ENCODE measurements at places on chromosomes 7 and 10.

DNA sequence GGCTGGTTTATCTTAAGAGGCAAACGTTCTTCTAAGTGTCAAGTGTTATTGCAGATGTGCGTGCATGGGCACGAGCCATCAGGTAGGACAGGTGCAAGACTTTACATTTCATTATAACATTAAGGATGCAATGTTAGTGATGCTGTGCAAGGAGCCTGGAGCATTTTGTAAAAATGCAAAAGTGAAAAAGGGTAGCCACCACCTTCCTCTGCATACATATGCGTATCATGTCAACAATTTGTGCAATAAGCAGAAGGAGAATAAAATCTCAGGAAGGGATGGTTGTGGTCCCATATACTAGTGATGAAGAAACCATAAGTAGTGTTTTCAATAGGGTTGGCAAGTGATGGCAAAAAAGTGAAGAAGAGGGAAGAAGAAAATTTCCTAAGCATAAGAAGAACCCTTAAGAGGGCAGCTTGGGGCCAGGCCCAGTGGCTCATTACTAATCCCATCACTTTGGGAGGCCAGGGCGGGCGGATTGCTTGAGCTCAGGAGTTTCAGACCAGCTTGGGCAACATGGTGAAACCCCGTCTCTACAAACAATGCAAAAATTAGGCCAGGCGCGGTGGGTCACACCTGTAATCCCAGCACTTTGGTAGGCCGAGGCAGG, 7.5 kb downstream of the PIK3AP1 start:
- DNase-seq, result no peak

DNA sequence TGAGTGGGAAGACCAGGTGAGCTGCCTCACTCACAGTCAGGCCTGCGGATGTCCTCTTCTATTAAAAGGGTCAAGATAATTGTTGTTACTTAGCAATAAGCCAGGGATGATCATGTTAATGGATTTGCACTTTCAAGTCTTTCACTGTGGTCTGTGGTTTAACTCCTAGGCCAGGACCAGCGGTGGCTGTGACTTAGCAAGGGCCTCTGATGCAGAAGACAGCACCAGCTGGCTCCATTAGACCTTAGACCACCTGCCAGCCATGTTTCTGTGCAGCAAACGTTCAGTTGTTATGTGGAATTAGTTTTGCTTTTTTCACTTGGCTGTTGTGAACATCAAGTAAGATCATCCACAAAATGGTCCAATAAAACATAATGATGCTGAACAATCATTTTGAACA, 537.3 kb downstream of the TNS3 start:
- DNase-seq, result no peak

- no peak for DNase-seq
Observed at GRCh38 chr7:68697796-68698280, 900.4 kb upstream of the AUTS2 start.

- no peak for DNase-seq
Observed at GRCh38 chr10:125025341-125025740, 83.4 kb downstream of the ZRANB1 start.

DNA sequence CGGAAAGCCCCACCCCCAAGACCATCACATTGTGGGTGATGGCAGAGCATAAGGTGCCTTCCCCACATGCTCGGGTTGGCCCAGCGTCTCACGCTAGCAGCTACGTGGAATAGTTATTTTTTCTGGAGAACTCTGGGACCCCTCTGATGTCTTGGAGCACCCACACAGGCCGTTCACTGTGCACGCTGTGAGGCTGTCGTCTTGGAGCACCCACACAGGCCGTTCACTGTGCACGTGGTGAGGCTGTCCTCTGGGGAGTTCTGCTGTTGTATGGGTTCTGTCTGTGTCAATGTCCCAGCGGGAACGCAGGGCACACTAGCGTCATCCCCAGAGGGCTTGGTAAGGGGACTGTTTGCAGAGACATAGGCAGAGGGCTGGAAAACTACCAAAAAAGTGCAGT, 38.8 kb upstream of the FAM20C start:
- DNase-seq, result no peak

- DNase-seq, result no peak
Observed at GRCh38 chr10:13684252-13684791, 97.6 kb downstream of the PRPF18 start.

GRCh38 chr7:81944058-81944457, 174.2 kb upstream of the HGF start:
- no peak for DNase-seq

GRCh38 chr10:76082956-76083355, 651.5 kb downstream of the LRMDA start:
- no peak for DNase-seq

DNA sequence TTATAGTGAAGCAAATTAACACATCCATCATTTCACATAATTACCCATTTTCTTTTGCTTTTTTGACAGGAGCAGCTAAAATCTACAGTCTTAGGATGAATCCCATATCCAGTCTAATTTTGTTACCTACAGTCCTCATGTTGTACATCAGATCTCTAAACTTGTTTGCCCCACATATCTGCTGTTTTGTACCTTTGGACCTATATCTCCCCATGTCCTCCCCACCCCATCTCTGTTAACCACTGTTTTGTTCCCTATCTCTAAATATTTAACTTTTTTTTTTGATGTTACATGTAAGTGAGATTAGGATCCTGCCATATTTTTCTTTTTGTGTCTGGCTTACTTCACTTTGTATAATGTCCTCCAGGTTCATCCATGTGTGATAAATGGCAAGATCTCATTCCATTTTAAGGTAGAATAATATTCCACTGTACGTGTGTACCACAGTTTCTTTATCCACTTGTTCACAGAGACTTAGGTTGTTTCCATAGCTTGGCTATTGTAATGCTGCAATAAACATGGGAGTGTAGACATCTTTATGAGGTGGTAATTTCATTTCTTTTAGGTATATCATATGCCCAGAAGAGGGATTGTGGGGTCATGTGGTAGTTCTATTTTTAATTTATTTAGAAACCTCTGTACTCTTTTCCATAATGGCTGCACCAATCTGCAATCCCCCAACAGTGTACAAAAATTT, 19.6 kb downstream of the NPVF start:
- no peak for DNase-seq

DNA sequence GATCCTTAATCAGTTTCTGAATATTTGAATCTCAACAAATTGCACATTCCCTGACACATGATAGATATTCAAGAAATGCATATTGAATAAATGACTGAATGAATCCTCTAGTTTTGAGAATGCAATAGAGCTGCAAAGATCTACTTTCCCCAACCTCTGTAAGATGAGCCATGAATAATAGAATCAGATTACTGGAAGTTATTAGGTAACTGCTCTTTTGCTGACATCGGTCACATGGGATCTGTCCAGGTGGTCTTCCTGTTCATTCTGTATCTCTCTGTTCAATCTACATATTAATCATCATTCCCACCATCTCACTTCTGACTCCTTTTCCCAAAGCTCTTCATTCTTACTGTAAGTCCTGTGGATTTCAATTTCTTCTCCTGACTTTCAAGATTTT, 638.7 kb downstream of the SORCS1 start:
- no peak for DNase-seq

- no peak for DNase-seq
Observed at GRCh38 chr7:156240532-156240931, 400.0 kb upstream of the RNF32 start.

- no peak for DNase-seq
Observed at GRCh38 chr10:113565364-113565763, 12.5 kb downstream of the HABP2 start.

GRCh38 chr10:86592413-86592812, 61.9 kb upstream of the OPN4 start:
- DNase-seq, result peak; percentile 52

DNA sequence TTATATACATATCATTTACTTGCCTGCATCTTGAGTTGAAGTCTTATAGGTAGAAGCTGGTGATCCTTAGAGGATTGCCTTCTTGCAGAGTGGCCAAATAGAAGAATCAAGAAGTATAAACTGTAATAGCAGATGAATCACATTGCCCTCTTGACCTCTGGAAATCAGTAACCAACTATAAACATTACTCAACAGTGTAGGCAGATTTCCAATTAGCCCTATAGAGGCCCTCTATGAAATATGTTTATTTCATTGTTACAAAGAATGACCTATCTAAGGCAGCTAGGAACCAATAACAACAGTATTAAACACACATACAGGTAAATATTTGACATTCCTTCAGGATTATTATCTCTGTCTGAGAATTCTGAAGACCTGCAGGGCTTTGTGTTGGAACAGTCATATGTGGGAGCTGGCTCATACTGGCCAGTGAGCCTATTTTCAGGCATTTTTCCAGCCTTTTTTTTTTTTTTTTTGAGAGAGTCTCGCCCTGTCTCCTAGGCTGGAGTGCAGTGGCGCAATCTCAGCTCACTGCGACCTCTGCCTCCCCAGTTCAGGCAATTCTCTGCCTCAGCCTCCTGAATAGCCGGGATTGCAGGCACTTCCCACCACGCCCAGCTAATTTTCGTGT, 7.2 kb upstream of the SRI start:
- peak; percentile 83 for DNase-seq

DNA sequence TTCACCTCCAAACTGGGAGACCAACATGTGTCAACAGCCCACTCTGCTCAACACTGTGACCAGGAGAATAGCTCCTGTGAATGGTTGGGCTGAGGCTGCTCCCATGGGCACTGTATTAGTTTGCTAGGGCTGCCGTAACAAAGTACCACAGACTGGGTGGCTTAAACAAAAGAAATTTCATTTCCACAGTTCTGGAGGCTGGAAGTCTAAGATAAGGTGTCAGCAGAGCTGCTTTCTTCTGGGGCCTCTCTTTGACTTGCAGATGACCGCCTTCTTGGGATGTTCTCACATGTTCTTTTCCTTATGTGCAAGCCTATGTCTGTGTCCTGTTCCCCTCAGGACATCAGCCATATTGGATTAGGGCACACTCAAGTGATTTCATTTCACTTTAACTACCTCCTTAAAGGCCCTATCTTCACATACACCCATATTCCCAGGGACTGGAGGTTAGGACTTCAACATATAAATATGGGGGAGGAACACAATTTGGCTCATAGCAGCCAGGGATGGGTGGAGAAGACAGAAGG, 90.3 kb downstream of the CPED1 start:
- no peak for DNase-seq

- DNase-seq, result no peak
Observed at GRCh38 chr7:117666689-117667088, 186.9 kb downstream of the CFTR start.

DNA sequence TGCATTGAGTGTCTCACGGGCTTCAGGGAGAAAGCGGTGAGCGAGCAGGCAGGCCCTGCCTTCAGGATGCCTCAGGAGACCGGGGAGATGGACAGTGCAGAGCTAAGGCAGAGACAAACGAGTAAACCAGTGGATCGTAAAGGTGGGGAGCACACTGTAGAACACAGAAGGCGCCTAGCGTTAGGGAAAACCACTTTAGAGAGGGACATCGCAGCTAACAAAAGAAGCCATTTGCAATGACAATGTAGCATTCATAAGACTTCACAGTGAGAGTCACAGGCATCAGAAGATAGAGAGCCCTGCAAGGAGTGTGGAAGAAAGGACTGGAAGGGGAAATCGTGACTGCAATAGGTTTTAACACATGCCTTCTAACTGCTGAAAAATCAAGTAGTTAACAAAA, 54.9 kb upstream of the TMEM273 start:
- no peak for DNase-seq

DNA sequence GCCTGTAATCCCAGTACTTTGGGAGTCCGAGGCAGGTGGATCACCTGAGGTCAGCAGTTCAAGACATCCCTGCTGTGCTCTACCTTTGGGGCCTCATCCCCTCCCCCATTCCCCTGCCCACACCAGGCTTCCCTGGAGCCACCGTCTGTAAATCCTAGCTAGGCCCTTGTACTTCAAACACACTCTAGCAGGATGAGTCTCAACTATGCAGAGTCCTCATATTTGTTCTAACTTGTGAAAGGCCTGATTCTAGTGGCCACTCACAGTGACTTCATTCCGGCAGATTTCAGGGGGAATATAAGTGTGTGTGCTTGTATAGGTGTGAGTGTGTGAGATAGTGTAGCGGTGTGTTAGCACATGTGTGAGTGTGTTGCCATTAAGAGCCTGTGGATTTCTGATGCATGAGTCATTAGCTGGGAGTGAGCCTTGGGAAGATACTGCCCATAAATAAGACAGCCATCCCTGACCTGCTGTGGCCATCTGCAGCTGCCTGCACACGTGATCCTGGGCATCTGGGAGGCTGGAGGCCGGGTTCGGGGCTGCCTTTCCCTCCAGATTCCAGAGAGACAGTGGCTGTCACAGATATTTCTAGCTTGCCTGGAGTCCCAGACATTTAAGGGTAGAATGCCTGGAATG, 1.7 kb upstream of the NEURL1 start:
- peak; percentile 41 for DNase-seq

DNA sequence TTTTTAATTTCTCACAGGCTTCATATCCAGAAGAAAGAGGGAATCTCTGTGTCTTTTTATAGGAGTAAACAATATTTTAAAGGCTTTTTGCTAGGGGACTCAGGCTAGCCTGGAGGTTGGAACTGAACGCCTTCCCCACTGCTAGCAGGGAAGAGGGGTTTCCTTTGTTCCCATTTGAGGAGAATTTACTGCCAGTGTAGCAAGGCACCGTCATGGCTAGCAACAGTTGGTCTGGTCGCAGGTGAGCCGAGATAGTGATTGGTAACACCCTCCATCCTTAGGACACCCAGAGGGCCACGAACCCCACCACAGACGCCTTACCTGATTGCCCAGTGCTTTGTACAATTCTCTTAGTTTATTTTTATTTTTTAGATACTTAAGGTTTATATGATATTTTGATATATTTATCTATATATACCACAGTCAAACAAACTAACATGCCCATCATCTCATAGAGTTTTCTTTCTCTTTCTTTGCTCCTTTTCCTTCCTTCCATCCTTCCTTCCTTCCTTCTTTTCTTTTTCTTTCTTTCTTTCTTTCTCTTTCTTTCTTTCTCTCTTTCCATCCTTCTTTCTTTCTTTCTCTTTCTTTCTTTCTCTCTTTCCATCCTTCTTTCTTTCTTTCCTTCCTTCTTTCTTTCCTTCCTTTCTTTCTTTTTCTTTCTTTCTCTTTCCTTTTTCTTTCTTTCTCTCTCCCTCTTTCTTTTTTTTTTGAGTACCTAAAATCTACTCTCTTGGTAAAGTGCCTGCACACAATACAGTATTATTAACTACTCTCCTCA, 219.0 kb upstream of the AKR1E2 start:
- DNase-seq, result no peak

GRCh38 chr10:49474901-49475300, 64.0 kb downstream of the ERCC6 start:
- no peak for DNase-seq

GRCh38 chr10:78762086-78762630, 306.6 kb upstream of the ZMIZ1 start:
- no peak for DNase-seq

- no peak for DNase-seq
Observed at GRCh38 chr10:60237977-60238758, 151.5 kb downstream of the ANK3 start.

DNA sequence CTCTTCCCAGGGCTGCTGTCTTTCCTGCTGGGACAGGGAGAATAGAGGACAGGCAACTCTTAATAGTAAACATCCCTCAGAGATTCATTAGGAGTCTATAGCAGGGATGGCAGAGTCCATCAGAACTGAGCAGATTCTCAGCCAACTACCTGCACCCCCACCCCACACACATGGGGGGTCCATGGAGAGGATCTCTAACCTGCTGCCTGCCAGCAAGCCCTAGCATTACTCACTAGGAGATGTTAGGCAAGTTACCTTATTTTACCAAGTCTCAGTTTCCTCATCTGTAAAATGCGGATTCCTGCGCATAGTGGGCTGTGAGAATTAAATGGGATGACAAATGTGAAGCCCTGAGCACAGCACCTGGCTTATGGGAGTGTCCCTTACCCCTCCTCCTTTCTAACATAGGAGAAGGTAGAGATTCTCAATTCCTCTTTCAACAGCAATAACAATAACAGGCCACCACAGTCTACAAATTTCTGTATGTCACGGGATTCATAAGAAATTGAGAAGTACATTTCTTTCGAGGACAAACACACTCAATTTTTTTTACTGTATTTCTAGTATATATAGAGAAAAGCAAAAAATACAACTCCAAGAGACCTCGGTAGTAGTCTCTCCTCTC, 23.8 kb upstream of the WDR11 start:
- DNase-seq, result no peak

All from PC-9 (cell line).